ENCODE measurements at places on chromosomes 2 and 18. TPM values are rescaled to one million over a fixed set of nuclear protein-coding genes. Genes with fewer than 3 reads are reported as not detected.

The CYTIP gene
- total RNA-seq, result 1.8 TPM

The PRKAG3 gene
- 1.5 TPM for total RNA-seq

The UPP2 gene
- 0.33 TPM for total RNA-seq

The RASGRP3 gene
- 18.0 TPM for total RNA-seq

The XIRP2 gene
- total RNA-seq, result 7.5 TPM

The SCG2 gene
- total RNA-seq, result 9.6 TPM

The NR4A2 gene
- total RNA-seq, result 6.5 TPM

The LOXL3 gene
- 22.8 TPM for total RNA-seq

The CYBRD1 gene
- 119 TPM for total RNA-seq

The CDH2 gene
- total RNA-seq, result 225 TPM

The ABCG8 gene
- total RNA-seq, result 0.27 TPM

The TXNDC2 gene
- total RNA-seq, result not detected

The NTSR2 gene
- 0.44 TPM for total RNA-seq

The STAT4 gene
- total RNA-seq, result 5.8 TPM

The FAM117B gene
- total RNA-seq, result 32.9 TPM

The ASPRV1 gene
- 4.3 TPM for total RNA-seq

The PRSS56 gene
- total RNA-seq, result 9.6 TPM

The VAMP8 gene
- total RNA-seq, result 8.5 TPM

The COL4A3 gene
- 15.6 TPM for total RNA-seq

The MTA3 gene
- total RNA-seq, result 54.3 TPM

The FEV gene
- not detected for total RNA-seq

The TNFRSF11A gene
- total RNA-seq, result 3.9 TPM

The UGT1A5 gene
- total RNA-seq, result 0.16 TPM

The CRACDL gene
- 4.6 TPM for total RNA-seq
